HS-27A (cell line): ENCODE measurements at places on chromosomes 6 and 20.
A peak's percentile ranks its signal among the peaks of the same experiment; 100 is the strongest.

DNA sequence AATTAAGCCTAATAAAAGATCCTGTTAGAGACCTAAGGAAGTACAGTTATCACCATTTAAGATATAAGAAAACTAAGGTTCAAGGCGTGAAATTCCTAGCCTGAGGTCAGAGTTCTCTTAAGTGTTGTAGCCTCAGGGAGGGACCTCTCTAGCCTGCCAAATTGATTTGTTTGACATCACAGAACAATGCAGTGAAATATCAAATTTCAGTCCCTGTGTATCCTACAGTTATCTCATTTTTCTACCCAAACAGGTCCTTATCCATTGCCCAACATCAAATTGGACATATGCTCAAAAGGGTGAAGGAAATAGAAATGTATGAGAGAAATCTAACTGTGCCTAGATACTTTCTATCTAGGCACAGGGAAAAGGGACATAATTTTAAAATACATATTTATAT, 63.0 kb downstream of the NCOA7 start:
- DNase-seq = no peak

- no peak for DNase-seq
Observed at GRCh38 chr6:33746651-33747100, at the start of gene IP6K3. Gene IP6K3 (minus strand): TSS chr6:33746905. CDS start chr6:33735476, 11,429 bp downstream.

DNA sequence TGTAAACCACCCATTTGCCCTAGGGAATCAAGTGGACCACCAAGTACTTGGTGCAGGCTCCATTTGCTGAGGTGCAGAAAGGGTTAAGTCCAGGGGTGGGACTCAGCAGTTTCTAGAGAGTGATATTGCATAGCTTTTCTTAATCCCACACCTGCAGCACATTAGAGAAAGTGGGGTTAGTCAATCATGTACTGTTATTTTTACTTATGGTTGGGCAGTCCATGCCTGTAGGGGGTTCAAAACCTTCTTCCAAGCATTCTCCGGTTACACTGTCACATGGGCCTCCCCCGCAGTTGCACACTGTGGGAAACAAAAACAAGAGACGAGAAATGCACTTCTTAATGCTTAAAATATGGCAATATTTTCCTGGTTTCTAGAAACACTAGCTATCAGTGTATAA, 65.5 kb downstream of the LAMA4 start:
- DNase-seq = no peak

DNA sequence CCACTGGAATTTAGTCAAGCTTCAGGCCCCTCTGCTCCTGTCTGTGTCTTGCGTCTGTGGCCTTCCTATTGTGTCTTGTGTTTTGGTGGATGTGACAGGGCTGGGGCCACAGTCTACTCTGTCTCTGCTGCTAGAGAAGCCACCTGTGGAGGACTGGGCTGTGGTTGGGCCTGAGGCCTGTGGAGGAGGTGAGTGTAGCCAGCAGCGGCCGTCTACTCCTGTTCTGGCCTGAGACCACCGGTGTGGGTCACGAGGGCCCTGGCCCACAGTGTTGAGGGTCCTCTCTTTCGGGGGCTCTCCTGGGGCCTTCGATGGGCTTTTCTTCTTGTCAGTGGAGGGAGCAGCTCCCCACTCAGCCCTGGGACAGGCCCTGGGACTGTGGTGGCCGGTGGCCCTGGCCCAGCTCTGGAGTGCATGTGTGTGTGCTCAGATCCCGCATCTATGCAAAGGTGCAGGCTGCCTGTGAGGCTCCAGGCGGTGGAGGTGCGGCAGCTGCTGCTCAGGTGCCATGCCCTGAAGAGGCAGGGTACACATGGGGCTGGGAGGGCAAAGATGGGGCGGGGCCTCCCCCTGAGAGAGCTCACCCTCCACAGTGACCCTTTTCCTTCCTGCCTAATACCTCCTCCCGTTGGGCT, 20.8 kb downstream of the SDCBP2 start:
- no peak for DNase-seq

GRCh38 chr6:57221191-57221935, 744 bp downstream of the RAB23 start:
- DNase-seq = no peak

GRCh38 chr20:57738053-57738452, 28.2 kb upstream of the PMEPA1 start:
- DNase-seq = no peak

- DNase-seq = no peak
Observed at GRCh38 chr6:54899442-54899841, 52.9 kb downstream of the FAM83B start.

- DNase-seq = no peak
Observed at GRCh38 chr6:167200806-167201205, 43.0 kb upstream of the GPR31 start.

DNA sequence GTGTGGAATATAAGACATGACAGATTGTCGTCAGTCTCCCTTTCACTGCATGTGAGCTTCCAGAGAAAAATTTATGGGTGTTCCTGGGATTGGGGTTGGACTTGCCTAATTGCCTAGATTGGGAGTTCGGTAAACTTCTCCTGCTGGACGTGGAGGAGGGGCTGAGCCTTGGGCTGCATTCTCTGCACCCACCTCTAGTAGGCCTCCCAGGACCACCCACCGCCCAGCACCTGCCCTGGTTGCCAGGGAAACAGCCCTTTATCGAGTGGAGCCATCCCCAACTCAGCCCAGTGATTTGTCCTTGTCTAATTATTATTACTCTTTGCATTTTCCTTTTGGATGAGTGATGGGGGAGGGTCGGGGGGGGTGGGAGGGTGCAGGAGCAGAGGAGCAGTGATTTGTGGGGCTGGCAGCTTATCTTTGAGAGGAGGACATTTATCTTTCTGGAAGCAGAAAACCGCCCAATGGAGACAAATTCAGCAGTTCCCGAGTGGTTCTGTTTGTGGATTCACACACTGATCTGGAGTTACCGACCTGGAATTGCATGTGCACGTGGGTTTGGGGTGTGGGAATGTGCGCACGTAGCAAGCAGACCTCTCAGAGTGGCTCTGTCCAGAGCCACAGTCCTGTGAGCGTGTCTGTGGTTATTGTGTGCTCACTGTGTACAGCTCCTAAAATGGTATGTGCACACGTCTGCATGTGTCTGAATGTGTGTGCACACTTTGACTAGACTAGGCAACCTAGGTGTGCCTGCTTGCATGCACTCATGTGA, 104.5 kb downstream of the DHX35 start:
- no peak for DNase-seq

- DNase-seq = no peak
Observed at GRCh38 chr6:63597141-63598048, 25.1 kb downstream of the LOC128125822 start.

GRCh38 chr6:33585403-33586107, 5.5 kb upstream of the BAK1 start:
- DNase-seq = peak; percentile 74

DNA sequence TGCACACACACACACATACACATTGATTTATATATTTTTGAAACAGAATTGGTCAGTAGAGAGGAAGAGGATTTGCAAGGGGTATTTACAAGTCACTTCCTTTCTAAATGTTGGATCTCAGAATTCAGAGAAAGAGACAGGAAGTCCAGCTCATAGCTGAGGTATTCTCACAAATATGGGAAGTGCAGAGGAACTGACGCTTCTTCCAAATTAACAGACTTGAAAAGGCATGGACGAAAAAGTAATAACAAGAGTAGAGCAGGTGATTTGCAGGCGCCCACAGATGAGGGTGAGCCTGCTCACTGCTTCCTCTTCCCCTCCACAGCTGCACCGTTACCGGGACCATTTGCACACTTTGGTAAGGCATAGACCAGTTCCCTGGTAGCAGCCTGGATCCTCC, 246.4 kb downstream of the PHACTR1 start:
- DNase-seq = no peak

- no peak for DNase-seq
Observed at GRCh38 chr6:32178547-32179440, 589 bp downstream of the RNF5 start.

DNA sequence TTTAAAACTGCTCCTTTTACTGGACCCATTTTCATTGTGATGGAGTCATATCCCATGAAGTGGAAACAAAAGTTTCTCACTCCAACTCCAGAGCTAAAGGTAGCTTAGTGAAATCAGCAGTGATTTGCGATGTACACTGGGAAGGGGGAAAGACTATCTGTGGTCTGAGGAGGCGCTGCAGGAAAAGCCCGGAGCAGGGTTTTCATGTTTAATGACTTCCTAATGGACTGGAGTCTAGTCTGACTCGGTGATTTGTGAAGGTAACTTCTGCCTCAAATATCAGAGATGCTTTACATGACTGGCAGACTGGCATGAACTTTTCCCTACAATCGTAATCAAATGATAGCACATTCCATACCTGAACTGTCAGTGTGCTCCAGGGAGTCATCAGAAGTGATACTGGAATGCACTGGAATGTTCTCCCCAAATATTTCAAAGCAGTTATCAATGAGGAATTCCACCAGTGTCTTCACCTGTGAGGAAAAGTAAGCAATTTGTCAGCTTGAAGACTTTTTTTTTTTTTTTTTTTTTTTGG, 7.0 kb downstream of the TAGAP start:
- DNase-seq = no peak
